Esophagus squamous epithelium (tissue), 5 donors: ENCODE measurements at places on chromosomes 2 and 18.

GRCh38 chr18:10841203-10841602, 308.2 kb downstream of the PIEZO2 start:
- no peaks in the 10 kb centered on the region for H3K36me3 ChIP-seq
- no peak for DNase-seq
- H3K27me3 ChIP-seq: no peaks in the 10 kb centered on the region

DNA sequence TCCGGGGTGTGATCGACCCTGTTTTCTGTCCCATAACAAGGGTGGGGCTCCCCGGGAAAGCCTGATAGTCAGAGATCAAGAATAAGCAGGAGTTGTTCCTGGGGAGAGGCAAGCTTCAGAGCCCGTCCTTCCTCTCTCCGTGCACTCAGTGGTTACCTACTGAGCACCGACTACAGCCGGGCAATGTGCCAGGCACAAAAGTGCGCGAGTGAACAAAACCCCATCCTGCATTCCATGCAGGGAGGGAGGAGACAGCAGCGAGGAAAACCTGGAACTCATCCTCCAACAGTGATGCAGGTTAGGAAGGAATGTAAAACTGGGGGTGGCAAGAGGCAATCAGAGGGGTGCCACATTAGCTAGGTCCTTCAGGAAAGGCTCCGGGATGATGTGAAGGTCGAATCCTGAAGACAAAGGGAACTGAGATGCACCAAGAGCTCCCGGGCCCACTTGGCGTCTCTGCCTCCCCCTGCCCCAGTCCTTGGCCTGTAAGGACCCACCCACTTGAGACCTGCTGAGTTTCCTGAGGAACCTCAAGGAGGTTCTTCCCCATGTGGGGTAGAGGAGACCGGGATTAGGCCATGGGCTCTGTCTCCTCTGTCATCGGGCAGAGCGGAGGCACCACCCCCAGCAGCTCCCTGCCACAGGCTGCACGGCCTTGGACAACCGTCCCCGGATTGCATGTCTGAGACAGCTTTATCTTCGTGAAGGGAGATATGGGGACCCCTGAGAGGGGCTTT, 198.2 kb downstream of the NDUFA10 start:
- DNase-seq: no peak
- no peaks in the 10 kb centered on the region for H3K27me3 ChIP-seq

GRCh38 chr18:80033181-80034067, 810 bp upstream of the RBFA start:
- peak; percentile 76 for DNase-seq
- no peaks in the 10 kb centered on the region for H3K27me3 ChIP-seq
- H3K4me1 ChIP-seq: peaks cover 24% of the 10 kb centered on the region
- H3K4me3 ChIP-seq: peak overlapping the region; percentile 59

- no peaks in the 10 kb centered on the region for H3K36me3 ChIP-seq
- peak overlapping the region; percentile 12 for H3K4me3 ChIP-seq
- H3K27me3 ChIP-seq: no peaks in the 10 kb centered on the region
- peak overlapping the region; percentile 76 for H3K27ac ChIP-seq
- H3K4me1 ChIP-seq: peaks cover 16% of the 10 kb centered on the region
- no peak for DNase-seq
Measured at GRCh38 chr2:120867290-120868241, 131.9 kb downstream of the GLI2 start.

DNA sequence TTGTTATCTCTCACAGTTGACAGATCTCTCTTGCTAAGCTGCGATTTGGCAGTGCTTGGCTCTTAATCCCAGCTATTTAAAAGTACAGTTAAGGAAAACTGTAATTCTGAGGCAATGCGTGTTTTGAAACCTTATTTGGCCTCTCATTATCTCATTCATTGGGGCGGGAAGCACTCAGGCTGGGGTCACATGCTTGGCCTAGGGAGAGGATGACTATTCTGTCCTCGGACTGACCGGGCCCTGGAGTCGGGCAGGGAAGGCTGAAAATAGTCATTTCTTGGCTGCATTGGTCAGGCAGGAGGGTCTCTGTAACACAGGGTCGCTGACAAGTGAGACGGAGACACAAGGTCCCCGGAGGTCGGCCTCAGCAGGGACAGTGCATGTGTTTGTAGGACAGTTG, 20.2 kb upstream of the EMILIN2 start:
- H3K4me3 ChIP-seq: no peak overlapping the region
- H3K27ac ChIP-seq: no peak overlapping the region
- no peaks in the 10 kb centered on the region for H3K4me1 ChIP-seq

DNA sequence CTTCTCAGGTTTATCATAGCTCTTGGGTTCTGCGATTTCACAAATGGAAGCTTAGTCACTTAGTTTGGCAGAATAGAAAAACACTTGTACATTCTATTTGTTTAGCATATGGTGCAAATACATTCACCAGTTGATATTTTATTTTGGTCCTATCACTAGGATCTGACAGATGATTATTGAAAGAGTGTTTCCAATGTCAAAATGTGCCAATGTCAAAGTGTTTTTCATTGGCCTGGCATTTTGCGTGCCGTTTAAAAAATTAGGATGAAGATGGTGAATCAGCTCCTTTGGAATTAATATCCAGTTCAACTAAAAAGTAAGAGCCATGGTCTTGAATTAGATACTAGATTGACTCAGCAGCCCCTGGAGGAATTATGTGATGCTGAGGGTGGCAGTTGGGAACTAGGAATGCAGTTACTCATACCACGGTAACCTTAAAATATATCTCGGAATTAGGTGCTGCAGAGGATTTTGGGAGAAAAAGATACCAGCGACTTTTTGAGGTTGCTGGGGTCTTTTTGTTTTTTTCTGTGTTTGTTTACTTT, 87.0 kb downstream of the SPHKAP start:
- no peaks in the 10 kb centered on the region for H3K36me3 ChIP-seq
- no peak overlapping the region for H3K27ac ChIP-seq
- H3K27me3 ChIP-seq: no peaks in the 10 kb centered on the region
- H3K4me1 ChIP-seq: no peaks in the 10 kb centered on the region
- H3K4me3 ChIP-seq: no peak overlapping the region
- no peak for DNase-seq

DNA sequence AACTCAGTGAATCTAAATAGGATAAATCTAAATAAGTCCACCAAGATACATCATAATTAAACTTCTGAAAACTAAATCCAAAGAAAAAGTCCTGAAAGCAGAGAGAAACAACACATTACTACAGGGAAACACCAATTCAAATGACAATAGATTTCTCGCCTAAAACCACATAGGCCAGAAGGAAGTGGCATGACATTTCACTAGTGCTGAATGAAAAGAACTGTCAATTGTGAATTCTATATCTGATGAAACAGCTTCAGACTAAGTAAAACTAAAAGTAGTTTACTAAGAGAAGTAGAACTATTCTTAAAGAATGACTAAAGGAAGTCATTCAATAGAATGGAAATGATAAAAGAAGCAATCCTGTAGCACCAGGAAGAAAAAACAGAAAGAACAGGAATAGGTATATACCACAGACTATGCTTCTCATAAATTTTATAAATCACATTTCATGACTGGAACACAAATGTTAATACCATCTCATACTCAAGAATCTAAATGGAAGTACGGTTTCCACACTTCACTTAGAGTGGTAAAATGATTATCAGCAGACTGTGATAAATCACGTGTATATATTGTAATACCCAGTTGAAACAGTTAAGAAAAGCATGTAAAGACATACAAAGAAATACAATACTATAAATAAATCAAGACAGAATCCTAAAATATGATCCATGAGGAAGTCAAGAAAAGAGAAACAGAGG, 46.4 kb downstream of the ASXL2 start:
- H3K27me3 ChIP-seq: no peaks in the 10 kb centered on the region
- H3K36me3 ChIP-seq: peaks cover 33% of the 10 kb centered on the region
- DNase-seq: no peak
- no peak overlapping the region for H3K27ac ChIP-seq

GRCh38 chr2:63522950-63523349, 65.3 kb downstream of the WDPCP start:
- no peak overlapping the region for H3K4me3 ChIP-seq
- H3K27ac ChIP-seq: no peak overlapping the region
- no peaks in the 10 kb centered on the region for H3K36me3 ChIP-seq
- H3K4me1 ChIP-seq: no peaks in the 10 kb centered on the region
- DNase-seq: no peak

DNA sequence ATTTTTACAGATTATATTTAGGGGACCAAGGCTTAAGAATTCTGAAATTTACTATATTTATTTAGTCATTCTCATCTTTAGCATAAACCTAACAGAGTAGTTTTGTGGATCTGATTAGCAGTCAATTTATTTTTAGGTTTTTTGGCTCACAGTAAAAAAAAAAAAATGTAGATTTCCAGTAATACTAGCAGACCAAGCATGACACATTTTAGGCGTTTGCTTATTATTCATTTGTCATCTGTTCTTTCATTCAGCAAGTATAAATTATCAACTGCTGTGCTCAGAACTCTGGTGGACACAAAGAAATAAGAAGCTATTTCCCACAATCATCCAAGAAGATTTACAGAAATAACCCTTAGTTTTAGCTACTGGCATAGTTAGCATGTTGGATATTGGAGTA, 20.6 kb downstream of the PDE1A start:
- no peaks in the 10 kb centered on the region for H3K27me3 ChIP-seq
- no peaks in the 10 kb centered on the region for H3K36me3 ChIP-seq
- no peak for DNase-seq
- no peak overlapping the region for H3K4me3 ChIP-seq
